ENCODE measurements at places on chromosomes 5 and 9.
A peak's percentile ranks its signal among the peaks of the same experiment; 100 is the strongest.

GRCh38 chr5:10744681-10745080 is 16.4 kb downstream of the DAP start:
- DNase-seq: no peak

- DNase-seq: no peak
Observed at GRCh38 chr5:127595484-127596368, 53.2 kb upstream of the CTXN3 start.

GRCh38 chr9:113952676-113953075 is 76.6 kb downstream of the ZNF618 start:
- no peak for DNase-seq

- DNase-seq: peak; percentile 21
Observed at GRCh38 chr9:134025606-134026541, 593 bp downstream of the BRD3OS start.

DNA sequence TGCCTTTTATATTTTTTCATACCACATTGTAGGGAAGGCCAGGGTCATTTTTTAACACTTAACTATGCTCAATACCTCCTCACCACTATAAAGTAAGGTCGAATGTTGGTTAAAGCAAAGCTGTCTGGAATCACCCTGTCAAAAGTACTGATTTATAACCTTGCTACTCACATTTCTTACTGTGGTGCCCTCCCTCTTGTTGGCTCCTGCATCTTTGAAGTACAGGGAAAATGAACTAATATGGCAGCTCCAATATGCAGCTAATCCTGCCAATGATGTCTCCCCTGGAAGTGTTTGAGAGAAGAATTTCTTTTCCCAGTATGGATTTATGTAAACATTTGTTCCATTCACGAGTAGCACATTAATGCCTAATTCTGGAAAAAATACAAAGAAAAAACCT is 108.4 kb upstream of the RPS23 start:
- DNase-seq: no peak

DNA sequence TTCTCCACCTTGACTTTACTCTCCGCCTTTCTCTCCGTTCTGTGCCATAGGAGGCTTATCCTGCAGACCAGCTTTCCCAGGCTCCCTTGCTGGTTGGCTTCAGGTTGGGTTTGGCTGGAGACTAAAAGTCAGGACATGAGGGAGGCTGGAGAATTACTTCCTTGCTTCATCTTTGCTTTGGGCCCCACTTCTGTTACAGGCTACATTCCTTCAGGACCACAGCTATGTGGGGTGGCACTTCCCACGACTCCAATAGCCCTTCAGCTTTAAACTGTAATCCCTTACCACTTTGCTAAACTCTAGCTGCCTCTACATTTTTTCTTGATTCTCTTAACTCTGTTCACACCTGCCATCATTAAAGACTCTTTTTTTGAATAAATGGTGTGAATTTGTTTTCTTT is 186.7 kb upstream of the NR4A3 start:
- DNase-seq: no peak

GRCh38 chr9:130890870-130891687 is 5.5 kb downstream of the QRFP start:
- DNase-seq: no peak

DNA sequence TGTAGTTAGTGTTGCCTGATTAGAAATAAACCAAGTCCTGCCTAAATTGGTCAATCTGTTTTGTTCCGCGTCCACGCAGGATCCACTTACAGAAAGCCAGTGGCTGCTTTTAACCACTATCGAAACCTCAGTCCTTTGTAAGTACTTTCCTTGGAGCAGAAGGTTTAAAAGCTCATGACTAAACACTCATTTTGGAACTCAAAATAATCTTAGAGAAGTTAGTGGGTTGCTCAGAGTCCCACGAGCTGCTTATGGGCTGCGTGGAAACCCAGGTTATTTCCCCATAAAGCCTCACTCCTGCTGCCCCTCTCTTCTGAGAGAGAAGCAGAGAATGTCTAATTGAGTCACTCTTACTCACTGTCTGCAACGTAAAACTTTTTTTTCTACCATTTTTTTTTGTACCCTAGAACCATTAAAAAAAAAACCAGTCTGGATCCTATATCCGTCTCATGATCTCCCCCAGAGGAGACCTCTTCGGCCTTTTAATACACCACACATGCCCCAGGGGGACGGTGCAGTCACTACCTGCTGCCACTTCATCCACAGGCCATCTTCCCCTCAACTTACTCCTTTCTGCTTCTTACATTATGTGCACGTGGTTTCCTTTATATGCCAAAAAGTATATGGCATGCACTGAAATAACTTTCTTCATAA is 7.6 kb downstream of the BASP1 start:
- DNase-seq: no peak

GRCh38 chr9:3238236-3238635 is 287.6 kb downstream of the RFX3 start:
- DNase-seq: no peak

DNA sequence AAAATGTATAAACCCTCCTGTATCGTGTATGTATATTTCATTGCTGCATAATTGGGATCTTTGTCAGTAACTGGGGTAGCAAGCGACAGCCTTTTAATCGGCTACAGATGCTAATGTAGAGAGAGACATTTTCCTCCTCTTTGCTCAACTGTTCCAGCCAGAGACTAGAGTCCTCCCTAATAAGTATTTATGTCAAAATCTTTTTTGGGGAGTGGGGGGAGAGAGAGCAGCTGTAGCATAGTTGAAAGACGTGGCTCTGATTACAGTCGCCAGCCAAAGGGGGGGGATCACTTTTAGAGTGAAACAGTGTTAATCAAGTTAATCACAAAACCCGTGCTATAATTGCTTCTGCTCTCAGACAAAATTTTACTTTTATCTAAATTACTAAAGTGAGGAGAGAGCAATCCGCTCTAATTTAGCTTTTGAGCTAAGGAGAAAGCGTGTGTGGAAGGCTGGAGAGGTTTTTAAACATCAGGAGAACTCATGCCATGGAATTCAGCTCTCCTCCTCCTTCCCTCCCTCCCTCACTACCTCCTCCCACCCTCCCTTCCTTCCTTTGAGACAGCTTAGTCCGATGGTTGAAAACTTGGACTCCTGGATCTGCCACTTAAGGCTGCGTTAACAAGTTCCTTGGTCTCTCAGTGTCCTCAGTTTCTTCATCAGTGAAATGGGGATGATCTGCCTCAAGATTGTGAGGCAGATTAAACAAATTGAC is 87.3 kb upstream of the ZNF618 start:
- DNase-seq: no peak

- DNase-seq: no peak
Observed at GRCh38 chr5:82185851-82186250, 92.3 kb downstream of the RPS23 start.

DNA sequence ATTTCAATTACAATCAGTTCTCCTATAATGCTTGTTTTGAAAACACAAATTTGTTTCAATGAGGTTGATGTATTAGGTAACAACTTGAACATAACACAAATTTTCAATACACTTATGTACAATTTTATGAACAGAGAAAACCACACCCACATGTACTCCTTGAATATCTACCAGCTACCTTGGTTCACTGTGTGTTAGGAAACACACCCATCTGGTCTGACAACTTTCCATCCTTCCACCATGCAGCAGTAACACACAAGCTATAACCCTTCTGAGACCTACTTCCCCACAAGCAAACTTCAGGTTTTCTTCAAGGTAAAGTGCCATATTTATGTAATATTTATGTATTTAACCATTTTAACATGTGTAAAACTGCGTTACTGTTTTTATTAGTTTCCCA is 36.4 kb upstream of the UBQLN1 start:
- no peak for DNase-seq

DNA sequence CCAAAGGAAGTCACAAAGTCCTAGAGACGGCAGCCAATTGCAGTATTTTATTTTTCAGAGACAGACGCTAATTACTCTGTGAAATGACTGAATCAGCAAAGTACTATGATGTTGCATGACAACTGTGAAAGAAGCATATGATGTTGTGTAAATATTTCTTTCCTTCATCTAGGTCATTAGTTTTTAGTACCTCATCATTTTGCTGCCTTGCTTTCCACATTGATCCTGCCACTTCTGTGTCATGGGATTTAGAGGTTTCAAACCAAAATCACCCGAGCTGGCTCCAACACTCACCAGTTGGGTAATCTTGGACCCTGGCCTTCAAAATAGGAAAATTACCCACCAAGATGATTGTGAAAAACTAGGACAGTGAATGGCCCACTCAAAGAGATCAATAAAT is 585.2 kb downstream of the ACTL7B start:
- no peak for DNase-seq

DNA sequence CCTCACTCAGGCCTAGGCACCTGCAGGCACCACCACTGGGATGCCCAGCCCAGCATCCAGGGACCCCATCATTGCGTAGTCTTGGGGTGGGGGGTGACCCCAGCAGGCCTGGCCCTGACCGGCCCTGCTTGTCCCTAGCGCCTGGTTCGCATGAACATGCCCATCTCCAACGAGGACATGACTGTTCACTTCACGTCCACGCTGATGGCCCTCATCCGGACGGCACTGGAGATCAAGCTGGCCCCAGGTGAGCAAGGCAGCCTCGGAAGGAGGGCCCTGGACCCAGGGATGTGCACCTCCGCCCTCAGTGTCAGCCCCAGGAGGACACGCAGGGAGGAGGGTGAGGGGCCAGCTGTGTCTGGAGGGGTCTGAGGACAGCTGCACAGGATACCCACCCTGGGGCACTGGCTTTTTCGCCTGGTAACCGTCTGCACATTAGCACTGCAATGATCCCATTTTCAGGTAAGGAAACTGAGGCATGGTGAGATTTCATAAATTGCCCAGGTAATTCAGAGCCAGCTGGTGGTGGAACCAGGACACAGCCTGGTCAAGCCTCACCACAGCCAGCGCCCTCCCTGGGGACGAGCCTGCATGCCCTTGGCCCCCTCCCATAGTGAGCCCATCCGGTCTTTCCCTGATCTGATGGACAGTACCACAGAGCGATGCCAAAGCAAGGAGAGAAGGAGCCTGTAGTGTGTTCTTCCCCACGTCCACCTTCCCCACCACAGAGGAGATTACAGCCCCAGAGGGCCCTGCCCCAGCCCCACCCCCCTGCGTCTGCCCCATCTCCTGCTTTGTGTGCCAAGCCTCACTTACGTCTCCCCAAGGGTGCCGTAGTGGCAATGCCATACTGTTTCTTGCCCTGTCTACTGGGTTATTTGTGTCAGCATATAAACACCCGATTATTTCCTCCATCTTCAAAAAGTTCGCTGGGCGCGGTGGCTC is 228.3 kb downstream of the CACNA1B start:
- no peak for DNase-seq

DNA sequence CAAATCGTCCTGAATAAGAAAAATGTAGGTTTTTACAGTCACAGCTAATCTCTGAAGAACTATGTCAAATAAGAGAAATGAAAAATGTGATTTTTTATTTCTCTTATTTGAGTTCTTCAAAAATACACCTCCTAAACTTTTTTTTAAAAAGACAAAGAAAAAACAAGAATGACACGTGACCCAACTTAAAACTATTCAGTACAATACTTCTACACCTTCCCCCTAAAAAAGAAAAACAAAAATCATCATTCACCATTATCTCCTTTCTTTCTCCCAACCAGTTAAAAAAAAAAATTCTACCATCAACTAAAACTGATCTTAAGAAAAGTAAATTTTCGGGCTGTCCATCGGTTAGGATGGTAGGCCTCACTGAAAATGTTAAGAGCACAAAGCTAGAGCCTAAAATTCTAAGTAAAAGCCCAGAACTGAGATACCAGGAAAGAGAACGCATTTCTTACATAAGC is 2.1 kb downstream of the RNF145 start:
- DNase-seq: no peak

DNA sequence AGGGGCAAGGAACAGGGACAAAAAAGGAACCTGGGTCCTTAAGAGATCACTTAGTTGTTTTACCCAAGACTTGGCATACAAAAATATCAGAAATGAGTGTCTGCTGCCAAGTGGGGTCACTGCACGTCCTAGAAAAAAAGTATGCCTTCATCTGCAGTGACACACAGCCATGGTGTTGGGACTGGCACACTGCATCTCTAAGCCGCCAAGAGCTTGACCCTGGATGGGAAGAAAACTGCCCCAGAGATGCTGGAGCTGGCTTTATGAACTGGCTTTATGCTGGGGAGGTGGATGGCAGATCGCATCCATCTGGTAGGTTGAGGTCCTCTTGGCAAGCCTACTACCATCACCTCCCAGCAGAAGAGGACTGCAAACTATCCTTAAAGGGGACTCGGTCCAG is 51.7 kb downstream of the IRF1 start:
- no peak for DNase-seq

DNA sequence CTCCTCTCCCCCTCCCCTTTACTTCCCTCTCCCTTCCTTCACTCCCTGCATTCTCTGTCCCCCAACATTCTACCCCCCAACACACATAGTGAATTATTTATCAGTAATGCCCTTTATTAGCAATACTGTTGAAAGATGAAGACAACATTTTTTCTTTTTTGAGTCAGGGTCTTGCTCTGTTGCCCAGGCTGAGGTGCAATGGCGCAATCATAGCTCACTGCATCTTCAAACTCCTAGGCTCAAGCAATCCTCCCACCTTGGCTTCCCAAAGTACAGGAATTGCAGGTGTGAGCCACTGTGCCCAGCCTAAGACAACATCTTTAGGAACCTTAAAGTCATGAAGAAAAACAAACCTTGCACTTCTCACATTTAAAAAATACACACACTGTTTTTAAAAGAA is 130.6 kb downstream of the ZNF462 start:
- no peak for DNase-seq

DNA sequence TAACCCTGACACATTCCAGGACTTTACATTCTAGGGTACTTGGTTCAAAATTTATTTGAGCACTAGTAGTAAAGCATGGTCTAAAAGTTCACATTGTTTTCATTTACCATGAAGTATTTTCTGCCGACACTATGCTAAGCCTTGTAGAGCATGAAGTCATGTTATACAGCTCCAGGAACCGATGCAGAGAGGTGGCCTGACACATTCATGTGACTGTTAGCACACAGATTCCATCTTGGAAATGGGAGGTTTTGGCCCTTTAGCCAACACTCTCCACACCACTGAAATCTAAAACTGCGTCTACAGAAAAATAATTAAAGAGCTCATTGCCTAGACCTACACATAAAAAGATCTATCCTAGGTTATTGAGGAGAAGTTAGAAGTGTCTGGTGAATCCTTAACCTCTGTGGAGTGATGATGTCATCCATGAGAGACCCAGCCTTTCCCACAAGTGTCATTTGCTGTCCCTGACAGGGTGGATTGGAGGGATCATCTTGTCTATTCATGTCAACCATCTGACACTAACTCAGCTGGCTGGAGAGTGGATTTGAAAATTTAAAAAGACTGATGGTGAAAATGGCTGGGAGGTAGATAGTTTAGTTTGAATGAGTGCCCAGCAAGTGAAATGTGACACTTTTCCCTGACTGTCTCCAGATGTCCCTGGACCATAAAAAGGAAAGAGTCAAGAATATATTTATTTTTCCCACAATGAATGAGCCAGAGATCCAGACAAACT is 1.3 kb downstream of the RANBP3L start:
- DNase-seq: no peak
